ENCODE measurements at places on chromosomes 7 and 10.

GRCh38 chr7:152076940-152077933 is 51.8 kb downstream of the GALNT11 start:
- no peak for DNase-seq

- DNase-seq, result no peak
These were observed 102.8 kb upstream of the KCND2 start for GRCh38 chr7:120169996-120170783.

GRCh38 chr10:3566627-3567026 is 218.4 kb downstream of the KLF6 start:
- DNase-seq, result no peak

DNA sequence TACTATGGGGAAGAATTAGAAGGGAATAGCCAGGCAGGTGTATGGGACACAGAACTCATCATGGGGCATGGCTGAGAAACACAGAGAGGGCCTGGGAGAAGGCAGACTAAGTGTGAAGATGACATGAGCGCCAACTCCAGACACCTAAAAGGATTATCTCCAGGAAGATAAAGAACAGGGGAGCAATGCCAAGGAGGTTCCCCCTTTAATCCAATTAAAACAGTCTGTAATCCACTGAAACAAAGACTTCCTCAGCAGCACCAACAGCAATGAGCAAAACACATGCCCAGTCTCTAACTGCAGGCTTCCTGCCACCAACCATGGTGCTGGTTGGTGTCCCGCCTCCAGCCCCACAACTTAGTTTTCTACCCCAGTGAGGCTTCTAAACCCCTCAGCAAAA is 108.9 kb downstream of the GRID1 start:
- DNase-seq, result no peak

Measured in progenitor cell of endocrine pancreas (in vitro differentiated cells).